Activated T-helper 9 cell treated with anti-CD3 and anti-CD28 coated beads, Interleukin-2, amount 50 U/mL, for 16 hours (primary cell): ENCODE measurements at places on chromosomes 11 and 22.

- no peak for DNase-seq
Observed at GRCh38 chr22:16699326-16699725, 106.7 kb upstream of the CCT8L2 start.

DNA sequence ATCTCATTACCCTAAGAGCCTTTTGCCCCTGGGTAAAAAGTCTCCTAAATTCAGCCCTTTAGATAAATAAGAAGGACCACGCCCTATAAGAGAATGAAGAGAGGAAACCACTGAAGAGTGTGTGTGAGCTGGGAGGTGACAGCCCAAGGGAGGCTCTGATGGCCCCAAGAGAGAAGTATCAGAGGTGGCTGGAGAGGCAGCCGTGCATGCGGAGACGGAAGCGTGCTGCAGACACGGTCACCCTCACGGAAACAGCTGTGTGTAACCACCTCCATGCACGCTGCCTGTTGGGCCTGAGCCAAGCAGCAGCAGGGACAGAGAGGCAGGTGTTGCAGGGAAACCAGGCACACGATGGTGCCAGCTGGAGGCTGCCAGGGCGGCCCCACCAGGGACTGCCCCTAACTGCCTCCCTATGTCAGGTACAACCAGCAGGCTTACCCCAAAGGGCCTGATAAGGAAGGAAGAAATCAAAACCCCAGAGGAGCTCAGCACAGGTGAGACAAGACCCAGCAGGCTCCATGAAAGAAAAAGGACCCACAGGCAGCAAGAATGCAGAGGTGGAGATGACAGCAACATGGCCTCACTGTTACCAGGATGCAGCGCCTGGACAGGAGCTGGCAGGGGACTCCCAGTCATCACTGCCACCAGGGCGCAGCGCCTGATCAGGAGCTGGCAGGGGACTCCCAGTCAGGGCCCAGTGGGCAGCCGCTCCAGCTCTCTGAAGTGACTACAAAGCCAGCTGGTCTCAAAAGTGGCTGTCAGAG is 7.8 kb downstream of the LARGE2 start:
- DNase-seq, result no peak

DNA sequence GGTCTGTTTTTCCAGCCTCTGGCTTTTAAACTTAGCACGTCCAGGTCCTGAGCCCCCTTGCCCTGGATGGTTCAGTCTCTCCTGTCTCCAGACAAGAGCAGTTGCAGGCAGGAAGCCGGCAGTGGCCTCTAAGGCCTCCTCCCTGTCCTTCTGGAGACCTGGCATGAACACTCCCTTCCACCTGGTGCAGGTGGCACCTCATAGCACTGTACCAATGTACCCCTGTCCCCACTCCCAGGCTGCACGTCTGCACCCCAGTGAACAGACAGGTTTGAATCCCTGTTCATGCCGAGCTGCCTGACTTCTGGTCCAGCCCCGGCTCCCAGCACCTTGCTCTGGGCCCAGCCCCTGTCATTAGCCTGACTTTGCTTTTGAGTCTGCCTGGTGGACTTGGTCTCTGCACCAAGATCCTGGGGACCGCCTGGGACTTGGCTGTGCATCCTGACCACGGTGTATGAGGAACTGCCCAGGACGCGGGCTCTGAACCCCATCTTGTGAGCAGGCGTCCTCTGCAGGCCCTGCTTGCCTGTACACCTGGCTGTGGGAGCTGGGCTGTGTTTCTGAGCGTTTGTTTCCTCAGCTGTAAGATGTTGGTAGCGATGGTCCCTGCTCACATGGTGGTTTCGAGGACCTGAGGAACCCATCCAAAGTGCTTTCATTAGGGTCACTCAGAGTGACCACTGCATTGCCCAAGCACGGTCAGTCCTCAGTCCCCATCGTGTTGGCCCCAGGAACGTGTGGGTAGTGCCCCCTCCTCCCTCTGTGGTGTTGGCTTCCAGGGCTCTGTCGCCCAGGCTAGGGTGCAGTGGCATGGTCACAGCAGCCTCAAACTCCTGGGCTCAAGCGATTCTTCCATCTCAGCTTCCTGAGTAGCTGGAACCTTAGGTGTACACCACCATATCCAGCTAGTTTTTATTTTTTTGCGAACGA is 75.0 kb upstream of the SHANK2 start:
- no peak for DNase-seq

DNA sequence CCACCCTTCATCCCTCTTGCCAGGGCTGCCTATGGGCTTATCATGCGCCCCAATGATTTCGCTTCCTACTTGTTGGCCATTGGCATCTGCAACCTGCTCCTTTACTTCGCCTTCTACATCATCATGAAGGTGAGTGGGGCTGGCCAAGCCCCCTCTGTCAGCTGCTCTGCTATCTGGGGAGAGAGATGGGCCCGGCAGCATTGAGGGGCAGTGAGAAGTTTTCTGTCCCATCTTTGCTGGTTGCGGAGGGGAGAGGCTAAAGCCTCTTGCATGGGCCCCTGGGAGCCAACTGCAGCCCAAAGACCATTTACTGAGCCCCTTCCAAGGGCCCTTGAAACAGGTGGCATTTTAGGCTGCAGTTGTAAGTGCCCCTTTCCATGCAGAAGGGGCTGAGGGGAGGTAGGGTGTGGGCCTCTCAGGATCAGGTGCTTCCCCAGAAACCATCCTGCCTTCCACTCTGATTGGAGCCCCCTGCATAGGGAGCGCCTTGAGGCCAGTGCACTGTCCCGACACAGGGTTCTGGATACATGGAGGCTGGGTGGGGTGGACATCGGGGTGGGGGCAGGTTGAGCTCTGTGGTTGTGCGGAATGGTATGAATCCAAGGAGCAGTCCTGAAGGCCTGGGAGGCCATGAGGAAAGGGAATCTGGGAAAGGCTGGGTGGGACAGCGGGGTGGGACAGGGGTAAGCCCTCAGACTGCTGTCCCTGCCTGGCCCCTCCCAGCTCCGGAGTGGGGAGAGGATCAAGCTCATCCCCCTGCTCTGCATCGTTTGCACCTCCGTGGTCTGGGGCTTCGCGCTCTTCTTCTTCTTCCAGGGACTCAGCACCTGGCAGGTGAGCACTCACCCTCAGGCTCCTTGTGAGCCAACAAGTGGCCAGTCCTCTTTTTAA is 5.8 kb upstream of the TAGLN start:
- no peak for DNase-seq

- no peak for DNase-seq
Observed at GRCh38 chr11:131372234-131372962, 2.0 kb downstream of the NTM start.

DNA sequence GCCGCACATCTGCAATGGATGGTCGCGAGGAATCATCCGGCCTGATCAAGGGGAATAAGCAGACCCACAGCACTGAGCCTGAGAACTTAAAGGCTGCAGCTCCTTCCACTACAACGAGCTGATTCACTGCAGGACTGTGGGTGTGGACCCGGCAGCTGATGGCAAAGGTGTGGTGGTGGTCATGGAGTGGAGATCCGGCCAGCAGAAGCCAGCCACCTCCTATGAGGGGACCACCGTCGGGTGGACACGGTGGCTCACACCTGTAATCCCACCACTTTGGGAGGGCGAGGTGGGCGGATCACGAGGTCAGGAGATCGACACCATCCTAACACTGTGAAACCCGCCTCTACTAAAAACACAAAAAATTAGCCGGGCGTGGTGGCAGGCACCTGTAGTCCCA is 66.4 kb downstream of the DGCR2 start:
- DNase-seq, result no peak

- no peak for DNase-seq
Observed at GRCh38 chr11:130480711-130481140, 32.3 kb downstream of the ADAMTS15 start.

DNA sequence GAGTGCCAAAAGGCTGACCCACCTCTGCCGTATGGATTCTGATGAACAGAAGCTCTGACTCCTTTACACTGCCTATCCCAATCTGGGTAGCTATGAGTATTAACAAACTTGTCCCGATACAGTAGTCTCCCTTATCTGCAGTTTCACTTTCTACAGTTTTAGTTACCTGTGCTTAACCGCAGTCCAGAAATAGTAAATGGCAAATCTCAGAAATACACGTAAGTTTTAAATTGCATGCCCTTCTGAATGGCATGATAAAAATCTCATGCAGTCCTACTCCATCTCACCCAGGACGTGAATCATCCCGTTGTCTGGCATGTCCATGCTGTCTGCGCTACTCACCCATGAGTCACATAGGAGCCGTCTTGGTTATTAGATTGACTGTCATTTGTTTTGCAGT is 68.8 kb downstream of the SNX19 start:
- DNase-seq, result no peak

DNA sequence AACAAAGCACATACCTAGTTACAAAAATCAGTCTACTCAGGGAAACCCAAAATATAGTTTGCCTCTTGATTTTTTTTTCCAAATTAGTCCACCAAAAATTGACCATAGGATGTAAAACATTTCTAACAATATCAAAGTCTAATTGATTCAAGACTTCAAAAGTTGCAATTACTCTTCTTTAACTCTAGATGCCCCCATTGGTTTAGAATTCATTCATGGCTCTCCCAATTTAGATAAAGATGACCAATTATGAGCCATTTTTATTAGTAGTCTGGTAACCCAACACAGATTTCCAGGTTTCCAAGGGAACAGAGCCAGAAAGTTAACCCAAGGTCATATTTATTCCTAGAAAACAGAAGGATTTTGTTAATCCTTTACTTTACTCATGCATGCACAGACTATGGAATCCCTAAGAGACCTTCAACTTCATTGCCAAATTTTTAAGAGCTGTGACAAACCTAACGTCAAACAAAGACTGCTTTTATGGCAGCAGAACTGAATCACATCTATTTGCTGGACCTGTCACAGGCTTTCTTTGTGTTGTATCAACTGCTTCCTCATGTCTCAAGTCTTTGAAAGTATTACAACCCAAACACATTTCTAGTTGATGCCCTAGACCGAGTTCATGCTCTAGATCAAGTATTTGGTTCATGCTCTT is 55.3 kb downstream of the C22orf42 start:
- no peak for DNase-seq

DNA sequence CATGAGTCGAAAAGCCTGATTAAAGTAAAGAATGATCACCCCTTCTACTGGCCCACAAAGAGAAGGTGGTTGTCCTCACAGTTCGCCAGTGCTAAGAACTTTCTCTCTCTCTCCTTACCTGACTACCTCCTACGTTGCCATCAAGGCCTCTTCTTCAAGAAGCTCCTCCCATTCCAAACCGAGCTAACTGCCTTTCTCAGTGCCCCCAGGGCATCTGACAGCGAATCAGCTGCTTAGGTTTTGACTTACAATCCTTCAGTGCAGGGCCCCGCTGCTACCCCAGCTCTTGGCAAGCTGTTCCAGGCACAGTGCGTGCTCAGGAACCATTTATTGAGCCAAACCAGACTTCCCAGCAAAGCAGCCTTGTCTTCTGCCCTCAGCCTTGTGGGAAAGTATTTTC is 5.8 kb downstream of the VSTM5 start:
- no peak for DNase-seq

GRCh38 chr22:24093855-24094254 is 82.8 kb downstream of the CABIN1 start:
- DNase-seq, result no peak

DNA sequence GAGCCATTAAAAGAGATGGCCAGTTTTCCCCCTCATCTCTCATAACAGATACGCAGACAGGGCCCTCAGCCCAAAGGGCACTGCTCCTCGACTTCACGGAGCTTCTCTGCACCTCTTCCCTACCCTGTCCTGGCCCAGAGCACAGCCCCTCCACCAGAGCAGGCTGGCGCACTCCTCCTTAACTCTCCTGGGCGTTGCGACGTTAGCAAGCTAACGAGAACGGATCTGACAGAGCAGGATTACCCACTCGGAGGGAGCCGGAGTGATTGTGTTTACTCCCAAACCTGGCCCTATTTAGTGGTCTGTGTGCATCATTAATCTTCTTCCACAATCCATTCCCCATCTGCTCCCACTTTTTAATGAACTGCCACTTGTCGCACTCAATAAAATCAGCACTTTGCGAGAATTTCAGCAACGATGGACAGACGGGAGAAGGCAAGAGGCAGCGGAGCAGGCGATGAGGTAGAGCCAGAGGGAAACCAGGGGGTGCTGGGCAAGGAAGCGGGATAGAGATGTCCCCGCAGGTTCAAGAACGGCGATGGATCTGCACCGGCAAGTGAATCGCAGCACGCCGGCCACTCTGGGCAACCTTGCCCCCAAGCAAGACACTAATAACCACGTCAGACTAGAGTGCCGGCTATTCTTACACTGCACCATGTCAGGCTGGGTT is 159.4 kb downstream of the BUD13 start:
- DNase-seq, result no peak

DNA sequence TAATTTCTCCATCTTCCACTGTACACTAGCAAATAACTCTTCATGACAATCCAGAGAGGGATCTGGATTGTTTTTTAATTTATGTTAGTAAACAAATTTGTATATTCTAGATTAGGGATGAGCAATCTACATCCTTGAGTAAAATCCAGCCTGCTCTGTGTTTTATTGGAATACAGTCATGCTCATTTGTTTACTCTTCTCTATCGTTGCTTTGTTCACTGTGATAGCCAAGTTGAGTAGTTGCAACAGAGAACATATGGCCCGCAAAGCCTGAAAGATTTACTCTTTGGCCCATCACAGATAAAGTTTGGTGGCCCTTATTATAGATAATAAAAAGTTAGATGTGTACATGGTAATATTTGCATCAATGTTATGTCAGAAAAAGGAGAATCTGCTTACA is 6.2 kb upstream of the BLID start:
- DNase-seq, result no peak

DNA sequence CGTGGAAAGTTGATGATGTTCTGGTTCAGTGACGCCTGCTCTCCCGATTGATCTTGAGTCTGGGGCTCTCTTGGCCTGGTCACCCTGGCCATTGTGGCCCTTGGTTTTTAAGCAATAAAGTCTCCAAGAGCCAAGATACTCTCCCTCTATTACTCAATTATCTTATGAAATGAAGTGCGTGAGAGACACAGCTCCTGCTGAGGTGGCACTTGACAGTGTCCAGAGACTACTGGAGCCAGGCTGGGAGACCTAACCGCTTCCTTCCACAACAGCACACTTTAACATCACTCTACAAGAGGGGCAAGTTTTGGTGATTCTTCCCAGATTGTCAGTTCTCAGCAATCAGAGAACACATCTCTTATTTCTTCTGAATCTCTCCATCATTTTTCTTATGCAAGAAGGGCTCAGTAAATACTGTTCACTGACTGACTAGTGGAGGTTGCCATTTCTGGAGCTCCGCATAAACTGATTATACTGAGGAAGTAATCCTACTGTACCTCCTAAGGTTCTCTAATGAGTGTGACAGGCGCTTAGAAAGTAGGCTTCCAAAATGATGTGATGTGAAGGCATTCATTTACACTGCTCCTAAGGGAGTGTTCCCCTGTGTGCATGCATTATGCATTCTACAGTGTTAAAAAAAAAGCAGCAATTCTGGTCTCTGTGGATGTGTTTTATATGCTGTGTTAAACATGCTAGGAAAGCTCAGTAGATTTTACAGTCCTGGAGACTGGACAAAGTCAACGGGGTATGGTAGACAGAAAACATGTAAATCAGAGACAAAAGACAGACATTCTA is 968.0 kb downstream of the OPCML start:
- no peak for DNase-seq

DNA sequence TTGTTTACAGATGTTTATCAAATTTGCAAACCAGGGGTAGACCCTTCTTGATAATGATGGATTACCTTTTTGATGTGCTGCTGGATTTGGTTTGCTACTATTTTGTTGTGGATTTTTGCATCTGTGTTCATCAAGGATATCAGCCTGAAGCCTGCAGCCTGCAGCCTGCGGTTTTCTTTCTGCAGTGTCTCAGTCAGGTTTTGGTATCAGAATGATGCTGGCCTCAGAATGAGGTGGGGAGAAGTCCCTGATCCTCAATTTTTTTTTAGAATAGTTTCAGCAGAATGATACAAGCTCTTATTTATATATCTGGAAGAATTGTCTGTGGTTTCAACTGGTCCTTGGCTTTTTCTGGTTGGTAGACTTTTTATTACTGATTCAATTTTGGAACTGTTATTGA is 19.7 kb upstream of the RAB38 start:
- no peak for DNase-seq
